ENCODE measurements at places on chromosomes 12 and 14.
A peak's percentile ranks its signal among the peaks of the same experiment; 100 is the strongest.

GRCh38 chr12:7092229-7092985 is at the start of gene C1R:
Gene C1R, minus strand, starts transcription at chr12:7092445. Its CDS starts 57 bp downstream, at chr12:7092388.
- peak; percentile 70 for DNase-seq

- DNase-seq, result peak; percentile 60
Measured at GRCh38 chr14:55929136-55929535, 189.1 kb upstream of the PELI2 start.

DNA sequence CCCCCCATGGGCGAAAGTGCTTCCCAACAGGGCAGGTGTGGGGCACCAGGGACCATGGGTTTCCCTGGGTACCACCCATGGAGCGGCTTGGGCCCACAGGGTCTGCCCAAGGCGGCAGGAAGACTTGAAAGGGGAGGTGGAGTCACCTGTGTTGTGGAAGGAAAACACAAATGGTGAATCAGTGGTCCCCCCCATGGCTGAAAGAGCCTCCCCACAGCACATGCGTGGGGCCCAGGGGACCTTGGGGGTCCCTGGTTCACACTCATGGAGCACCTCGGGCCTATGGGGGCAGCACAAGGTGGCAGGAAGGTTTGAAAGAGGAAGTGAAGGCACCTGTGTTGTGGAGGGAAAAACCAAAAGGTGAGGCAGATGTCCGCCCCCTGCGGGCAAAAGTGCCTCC is 581.9 kb downstream of the ALG10 start:
- DNase-seq, result no peak

DNA sequence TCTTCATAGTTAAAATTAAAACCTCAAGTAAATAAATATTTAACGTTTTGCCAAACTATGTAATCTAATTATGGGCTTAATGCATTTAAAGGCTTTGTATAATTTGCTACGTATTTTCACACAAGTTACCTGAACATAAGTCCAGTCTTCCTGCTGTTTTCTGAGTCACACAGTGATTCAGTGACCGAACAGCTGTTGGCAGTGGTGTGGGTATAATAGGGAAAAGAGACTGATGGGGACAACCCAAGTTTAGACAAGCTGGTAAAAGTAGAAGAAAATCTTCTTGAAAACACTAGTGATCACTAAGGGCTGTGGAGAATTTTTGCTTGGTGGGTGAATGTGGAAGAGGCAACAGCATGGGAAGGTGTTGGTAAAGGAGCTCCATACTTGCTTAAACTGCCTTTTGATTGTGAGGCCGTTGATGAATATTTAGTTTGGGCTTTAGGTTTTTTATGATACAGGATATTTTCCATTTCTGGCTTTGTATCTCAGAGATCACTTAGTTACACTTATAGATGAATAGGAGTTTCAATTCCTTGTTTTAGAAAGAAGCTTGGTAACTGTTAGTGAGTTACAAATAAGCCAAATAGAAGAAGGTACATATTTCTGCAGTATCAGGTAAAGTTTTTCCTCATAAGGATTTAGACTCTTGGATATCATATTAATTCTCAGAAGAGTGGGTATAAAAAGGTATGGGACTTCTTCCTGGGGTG is 23.9 kb downstream of the LRRK2 start:
- DNase-seq, result no peak

- DNase-seq, result peak; percentile 14
Measured at GRCh38 chr14:52220924-52221811, 46.3 kb upstream of the PTGDR start.

GRCh38 chr12:64797156-64797555 is 27.3 kb upstream of the TBC1D30 start:
- DNase-seq, result no peak

- peak; percentile 16 for DNase-seq
Measured at GRCh38 chr12:11584221-11584855, 65.1 kb upstream of the ETV6 start.

DNA sequence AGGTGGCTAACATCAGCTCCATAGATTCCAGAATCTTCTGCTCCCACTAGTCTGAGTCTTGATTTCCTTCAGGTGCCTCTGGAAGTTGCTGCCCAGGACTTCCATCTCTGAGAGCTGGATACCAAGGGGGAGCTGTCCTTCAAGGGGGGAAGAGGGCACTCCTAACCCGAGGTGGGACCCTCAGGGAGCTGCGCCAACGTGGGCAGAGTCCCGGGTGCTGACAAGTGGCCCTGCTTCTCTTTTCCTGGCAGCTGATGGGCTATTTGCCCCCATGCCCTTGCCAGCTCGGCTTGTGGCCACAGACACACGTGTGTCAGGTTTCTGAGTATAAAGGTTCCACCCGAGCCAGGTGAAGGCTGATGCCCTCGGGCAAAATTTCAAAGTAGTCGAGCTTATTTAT is 272.5 kb downstream of the TTC8 start:
- no peak for DNase-seq

- DNase-seq, result no peak
Measured at GRCh38 chr12:85927166-85927565, 53.1 kb downstream of the NTS start.

DNA sequence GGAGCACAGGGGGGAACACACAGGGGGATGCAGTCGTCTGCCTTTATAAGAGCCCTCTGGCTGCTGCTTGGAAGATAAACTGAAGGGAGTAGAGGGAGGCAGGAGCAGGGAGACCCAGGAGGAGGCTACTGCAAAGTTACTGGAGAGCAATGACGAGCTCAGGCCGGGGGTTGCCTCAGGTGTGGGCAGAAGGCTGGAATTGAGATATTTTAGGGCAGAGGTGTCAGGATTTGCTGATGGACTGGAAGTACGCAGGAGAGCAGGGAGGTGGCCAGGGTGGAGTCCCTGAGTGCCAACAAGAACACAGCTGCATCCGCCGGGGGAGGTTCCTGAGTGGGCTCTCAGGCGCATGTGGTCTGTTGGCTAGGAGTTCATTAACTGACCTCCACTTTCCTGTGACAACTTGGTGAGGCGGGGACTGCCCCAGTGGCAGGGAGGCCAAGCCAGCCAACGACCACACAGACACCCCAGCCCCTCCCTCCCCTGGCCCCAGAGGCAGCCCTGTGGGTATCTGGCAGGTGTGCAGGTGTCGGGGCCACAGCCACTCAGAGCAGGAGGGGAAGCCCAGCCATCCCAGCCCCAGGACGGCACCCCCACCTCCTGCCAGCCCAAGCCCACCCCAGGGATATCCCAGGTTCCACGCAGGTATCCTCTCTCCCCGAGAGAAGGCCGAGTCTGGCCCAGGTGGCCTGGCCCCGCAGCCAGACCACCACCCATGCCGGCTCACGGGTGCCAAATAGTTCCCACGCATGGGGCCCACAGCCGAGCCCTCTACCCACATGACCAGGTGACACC is 85.4 kb downstream of the NCOR2 start:
- DNase-seq, result no peak

- DNase-seq, result peak; percentile 64
Measured at GRCh38 chr14:70567791-70568190, 32.7 kb downstream of the MED6 start.

GRCh38 chr14:34872822-34873588 is 2.2 kb downstream of the BAZ1A start:
- DNase-seq, result peak; percentile 41

- DNase-seq, result no peak
Measured at GRCh38 chr12:4444031-4444430, 1.6 kb downstream of the FGF6 start.

GRCh38 chr12:95605087-95605486 is 53.8 kb upstream of the USP44 start:
- peak; percentile 96 for DNase-seq

DNA sequence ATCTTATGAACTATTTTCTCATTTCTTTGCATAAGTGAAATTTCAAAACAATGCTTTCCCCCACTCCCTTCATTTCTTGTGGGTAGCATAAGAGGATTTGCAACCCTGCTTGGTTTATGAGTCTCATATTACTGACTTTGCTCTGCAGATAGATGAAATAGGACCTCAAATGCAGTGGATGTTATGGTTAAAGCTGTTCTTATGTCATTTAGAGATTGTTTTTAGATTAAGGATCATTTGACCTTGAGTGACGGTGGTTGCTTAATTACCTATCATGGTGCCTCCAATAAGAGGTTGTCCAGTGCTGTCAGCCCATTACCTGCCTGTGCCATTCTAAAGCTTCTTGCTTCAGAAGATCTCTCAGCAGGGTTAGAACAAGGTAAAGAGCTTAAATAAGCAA is 351.4 kb upstream of the ATP2B1 start:
- no peak for DNase-seq

All from lung microvascular endothelial cell (primary cell).